ENCODE measurements at places on chromosomes 2 and 18. TPM values are rescaled to one million over a fixed set of nuclear protein-coding genes. Genes with fewer than 3 reads are reported as not detected.

FN1 gene
- 257 TPM for total RNA-seq

AMER3 gene
- 0.18 TPM for total RNA-seq

MEP1B gene
- total RNA-seq, result 0.34 TPM

SLC38A11 gene
- total RNA-seq, result 3.0 TPM

YES1 gene
- total RNA-seq, result 116 TPM

EVA1A gene
- 9.7 TPM for total RNA-seq

SLC9A2 gene
- 7.3 TPM for total RNA-seq

NXPH2 gene
- total RNA-seq, result not detected

CERKL gene
- 0.55 TPM for total RNA-seq

C2orf66 gene
- 0.32 TPM for total RNA-seq

Data from prostate gland (tissue), 2 donors.